MM.1S (cell line): ENCODE measurements at places on chromosomes 5 and 9.

DNA sequence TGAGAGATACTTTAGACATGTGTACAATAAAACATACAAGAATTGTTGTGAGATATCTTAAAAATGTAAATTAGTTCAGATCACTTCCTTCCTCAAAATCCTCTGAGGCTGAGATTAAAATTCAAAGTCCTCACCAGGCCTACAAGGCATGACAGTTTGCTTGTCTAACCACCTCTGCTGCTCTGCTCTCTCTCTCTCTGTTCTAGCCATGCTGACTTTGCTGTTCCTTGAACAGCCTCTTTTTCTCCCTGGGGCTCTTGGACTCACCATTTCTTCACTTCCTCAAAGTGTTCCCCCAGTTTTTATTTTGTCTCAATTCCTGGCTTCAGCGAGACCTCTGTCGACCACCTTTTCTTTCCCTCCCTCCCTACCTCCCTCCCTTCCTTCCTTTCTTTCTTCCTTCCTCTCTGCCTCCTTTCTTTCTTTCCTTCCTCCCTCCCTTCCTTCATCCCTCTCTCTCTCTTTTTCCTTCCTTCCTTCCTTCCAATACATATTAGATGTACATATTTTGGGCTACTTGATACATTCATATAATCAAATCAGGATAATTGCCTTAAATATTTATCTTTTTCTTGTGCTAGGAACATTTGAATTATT, 27.0 kb downstream of the CATSPER3 start:
- DNase-seq = no peak

DNA sequence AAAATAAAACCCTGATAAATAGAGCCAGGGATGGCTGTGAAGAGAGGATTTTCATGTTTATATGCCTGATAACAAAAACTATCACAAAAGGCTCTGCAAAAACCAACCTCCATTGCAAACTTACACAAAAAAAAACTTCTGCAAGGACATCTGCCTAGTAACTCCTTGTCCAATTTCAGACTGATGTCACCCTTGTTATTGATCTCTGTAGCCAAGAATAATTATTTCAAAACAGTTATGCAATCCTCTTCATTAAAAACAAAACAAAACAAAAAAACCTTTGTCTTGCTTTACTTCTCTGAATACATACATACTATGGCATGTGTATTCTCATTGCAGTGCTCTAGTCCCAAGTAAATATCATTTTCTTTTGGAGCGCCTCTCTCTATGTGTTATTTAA, 49.7 kb downstream of the PHAX start:
- DNase-seq = no peak

GRCh38 chr5:74556631-74557595, 83.6 kb downstream of the ENC1 start:
- DNase-seq = no peak

DNA sequence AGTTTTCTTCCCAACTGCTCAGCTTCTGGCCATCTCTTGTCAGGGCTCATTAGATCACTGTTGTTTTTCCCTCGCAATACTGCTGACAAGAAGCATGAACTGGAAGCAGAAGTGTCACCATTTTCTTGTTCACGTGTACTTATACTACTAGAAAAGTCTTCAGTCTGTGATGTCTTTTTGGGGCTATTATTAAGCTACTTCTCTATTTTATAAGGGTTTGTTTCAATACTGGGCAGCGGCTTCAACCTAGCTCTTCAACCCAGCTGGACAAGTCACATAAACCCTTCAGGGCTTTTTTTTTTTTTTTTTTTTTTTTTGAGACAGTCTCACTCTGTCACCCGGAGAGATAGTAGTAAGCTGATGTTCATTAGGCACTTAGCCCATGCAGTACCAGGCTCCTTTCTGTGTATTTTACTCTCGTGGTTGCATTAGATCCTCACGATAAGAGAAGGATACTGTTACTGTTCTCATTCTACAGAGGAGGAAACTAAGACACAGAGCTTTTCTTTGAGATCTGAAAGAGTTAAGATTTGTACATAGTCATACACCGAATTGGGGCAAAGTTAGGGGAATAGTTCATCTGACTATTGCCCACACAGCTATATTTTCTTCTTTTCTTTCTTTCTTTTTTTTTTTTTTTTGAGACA, 20.5 kb downstream of the RAPGEF1 start:
- no peak for DNase-seq

DNA sequence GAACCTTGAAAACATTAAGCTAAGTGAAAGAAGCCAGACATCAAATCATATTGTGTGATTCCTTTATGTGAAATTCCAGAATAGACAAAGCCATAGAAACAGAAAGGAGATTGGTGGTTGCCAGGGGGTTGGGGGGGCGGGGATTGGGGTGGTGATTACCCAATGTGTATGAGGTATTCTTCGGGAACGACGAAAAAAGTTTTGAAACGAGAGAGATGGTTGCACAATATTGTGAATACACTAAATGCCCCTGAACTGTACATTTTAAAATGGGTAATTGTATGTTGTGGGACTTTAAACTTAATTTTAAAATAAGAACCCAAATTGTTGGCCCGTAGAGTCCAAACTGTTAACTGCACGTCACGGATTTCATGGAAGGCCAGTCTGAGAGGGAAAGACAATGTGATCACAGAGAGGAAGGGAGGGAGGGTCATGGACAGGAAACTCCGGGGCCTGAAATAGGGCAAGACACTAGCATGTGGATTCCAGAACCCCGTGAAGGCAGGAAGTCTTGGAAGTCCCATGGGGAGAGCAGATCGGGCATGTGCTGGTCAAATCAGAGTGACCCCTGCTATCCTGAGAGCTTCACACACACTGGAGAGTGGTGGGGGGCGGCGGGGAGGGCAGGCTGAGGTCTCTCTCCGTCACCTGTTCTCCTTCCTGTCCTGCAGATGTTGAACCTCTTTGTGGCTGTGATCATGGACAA, 218.4 kb downstream of the CACNA1B start:
- DNase-seq = no peak

- DNase-seq = no peak
Measured at GRCh38 chr9:133704711-133705181, 33.4 kb downstream of the SARDH start.

DNA sequence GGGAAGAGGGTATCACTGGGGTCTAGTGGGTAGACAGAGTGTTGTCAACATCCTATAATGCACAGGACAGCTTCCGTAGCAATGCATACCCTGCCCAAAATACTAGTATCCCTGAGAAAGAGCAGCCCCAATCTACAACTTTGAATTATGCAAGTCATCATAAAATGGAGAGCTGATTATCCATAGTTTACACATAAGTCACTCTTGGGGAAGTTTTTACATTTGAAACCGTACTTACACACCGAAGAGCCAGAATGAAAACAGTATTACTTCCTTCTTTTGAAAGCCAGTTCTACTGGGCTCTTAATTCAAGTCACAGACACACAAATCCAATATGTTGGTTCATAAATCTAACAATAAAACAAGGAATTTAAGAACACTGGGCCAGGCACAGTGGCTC, 21.6 kb downstream of the RNF145 start:
- DNase-seq = no peak
